ENCODE measurements at places on chromosomes 16 and 17. TPM values are rescaled to one million over a fixed set of nuclear protein-coding genes. Genes with fewer than 3 reads are reported as not detected.

The NEURL4 gene
- 44.8 TPM for total RNA-seq

The KRTAP9-4 gene
- not detected for total RNA-seq

The KRTAP1-5 gene
- total RNA-seq: not detected

The PHOSPHO1 gene
- total RNA-seq: 1.6 TPM
